ENCODE measurements at places on chromosomes 5 and 9.
A peak's percentile ranks its signal among the peaks of the same experiment; 100 is the strongest.

- no peak for DNase-seq
Observed at GRCh38 chr5:78289911-78290310, 4.6 kb downstream of the AP3B1 start.

DNA sequence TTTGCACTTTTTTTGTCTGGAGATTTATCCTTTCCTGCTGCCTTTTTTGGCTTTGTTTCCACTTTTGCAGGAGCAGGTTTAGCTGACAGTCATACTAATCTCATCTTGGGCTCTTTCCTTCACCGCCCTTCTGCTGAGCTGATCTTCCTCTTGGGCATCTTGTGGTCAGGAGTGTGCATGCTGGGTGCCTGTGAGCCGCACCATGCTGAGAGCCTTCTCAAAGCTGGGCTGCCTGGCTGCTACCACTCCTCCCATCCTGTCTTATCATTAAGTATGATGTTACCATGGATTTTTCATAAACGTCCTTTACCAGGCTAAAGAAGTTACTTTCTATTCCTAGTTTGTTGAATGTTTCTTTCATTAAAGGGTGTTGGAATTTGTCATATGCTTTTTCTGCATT is 49.5 kb upstream of the MCCC2 start:
- DNase-seq = no peak

DNA sequence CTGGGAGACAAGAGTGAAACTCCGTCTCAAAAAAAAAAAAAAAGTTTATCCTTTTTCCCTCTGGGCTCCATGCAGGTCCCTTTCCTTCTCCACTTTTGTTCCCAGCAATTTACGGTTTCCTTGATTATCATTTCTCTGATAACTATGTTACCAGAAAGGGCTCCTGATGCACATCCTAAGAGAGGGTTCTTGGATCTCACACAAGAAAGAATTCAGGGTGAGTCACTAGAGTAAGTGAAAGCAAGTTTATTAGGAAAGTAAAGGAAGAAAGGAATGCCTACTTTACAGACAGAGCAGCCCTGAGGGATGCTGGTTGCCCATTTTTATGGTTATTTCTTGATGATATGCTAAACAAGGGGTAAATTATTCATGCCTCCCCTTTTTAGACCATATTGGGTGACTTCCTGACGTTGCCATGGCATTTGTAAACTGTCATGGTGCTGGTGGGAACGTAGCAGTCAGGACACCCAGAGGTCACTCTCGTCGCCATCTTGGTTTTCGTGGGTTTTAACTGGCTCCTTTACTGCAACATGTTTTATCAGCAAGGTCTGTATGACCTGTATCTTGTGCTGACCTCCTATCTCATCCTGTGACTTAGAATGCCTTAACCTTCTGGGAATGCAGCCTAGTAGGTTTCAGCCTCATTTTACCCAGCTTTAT is 13.5 kb upstream of the MELK start:
- peak; percentile 44 for DNase-seq

- DNase-seq = peak; percentile 4
Observed at GRCh38 chr9:79573412-79573923, 1.7 kb downstream of the TLE4 start.

DNA sequence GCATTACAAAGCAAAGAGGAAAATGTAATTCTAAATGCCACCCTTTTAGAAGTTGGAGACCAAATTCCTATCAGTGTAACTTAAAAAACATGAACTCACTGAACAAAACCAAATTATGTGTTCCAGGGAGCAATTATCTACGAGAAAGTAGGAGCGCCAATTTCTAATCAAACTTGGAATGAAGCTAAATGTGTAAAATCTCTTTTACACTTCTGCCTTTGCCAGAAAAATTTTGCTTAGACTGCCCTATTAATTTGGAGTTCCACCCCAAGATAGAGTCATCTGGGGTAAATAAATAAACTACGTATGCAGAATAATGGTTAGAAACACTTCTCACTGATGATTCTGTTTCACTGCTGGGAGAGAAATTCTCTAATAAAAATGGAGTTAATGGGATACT is 825.6 kb downstream of the MTRR start:
- no peak for DNase-seq

DNA sequence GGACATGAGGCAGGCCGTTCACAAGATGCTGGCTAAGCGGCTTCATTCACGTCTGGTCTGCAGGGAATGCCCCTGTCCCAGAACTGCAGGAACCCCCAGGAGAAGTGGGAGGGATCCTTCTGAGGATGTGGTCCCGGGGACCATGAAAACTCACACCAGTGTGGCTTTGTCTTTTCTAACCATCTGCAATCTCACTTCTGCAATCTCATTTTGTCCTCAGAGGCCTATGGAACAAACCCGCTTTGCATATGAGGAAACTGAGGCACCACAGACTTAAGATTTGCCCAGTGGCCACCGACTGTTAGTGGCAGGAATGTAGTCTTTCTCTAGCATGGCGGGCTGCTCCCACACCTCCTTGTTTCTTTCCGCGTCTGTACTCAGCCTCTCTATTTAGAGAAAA is 6.9 kb downstream of the CXCL14 start:
- no peak for DNase-seq

GRCh38 chr5:231661-232060 is 13.5 kb downstream of the SDHA start:
- no peak for DNase-seq

DNA sequence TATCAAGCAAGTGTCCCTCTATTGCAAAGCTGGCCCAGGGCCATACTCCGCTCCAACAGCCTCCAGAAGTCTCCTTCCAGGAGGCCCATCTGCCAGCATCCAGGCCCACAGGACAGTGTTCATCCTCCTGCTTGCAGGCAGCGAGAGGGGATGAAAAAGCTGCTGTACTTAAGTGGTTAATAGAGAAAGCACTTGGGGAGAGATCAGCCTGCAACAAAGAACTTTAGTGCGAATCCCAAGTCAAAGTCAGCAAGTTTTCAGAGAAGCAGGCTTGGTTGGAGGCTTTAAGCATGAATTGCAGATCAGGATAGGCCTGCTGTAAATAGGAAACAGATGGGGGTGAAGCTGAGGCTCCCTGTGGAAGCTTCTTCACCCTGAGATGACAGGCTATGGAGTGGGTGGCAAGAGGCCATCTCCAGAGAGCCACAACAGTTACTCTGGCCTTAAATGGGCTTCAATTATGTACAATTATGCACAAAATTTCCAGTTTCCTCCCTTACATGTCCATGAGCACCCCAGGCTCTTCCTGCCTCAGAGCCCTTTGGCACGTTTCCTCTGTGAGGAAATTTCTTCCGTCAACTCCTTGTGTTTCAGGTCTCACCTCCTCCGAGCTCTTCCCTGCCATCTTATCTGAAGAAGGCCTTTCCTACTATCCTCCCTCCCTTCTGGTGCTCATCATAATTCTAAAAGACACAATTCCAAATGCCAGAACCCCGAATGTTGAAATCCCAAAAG is 98.0 kb upstream of the NR3C1 start:
- DNase-seq = peak; percentile 71

DNA sequence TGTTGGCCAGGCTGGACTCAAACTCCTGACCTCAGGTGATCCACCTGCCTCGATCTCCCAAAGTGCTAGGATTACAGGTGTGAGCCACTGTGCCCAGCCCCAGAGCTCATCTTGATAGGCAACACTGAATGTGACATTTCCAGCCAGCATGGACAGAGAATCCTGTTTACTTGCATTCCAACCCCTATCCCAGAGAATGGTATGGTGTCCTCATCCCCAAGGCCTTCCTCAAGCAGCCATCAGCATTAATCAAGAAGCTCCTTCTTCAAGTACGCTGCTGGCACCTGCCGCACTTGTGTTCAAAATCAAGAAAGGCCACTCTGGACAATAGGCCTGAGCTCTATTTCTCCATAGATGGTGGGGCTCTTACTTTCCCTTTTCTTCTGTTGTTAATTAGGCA is 40.2 kb downstream of the STARD4 start:
- DNase-seq = no peak

- DNase-seq = no peak
Observed at GRCh38 chr5:102528600-102528999, 29.8 kb upstream of the SLCO6A1 start.

GRCh38 chr9:69307446-69308205 is 17.4 kb upstream of the ENTREP1 start:
- DNase-seq = peak; percentile 73

DNA sequence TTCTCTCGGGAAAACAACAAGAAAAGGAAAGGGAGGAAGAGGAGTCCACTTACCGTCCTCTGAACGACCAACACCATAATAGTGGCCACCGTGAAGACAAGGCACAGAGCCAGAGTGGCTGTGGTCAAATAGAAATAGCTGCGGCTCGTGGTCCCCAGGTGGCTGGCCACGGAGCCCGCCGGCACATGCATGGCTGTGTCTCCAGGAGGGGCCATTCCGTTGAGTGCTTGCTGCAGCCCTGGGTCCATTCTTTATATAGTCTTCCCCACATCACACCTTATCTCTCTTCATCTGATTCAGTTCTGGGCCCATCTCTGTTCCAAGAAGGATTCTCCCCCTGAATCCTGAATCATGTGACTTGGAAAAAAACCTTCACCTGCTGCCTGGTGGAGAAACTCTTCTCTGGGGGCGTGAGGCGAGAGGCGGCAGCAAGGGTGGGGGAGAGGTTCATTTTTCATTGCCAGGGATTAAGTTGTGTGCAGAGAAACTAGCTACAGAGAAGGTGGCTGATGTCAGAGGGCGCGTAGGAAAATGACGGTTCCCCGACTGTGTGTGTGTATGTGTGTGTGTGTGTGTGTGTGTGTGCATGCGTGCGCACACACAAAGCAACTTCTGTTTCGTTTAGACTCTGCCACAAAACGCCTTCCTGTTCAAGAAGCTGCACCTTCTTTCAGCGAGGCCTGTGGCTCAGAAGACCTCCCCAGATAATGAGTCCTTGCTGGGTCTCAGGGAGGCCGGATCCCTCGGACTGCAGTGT is at the start of gene TNFSF8:
TNFSF8 (minus strand) TSS at position 536 of the 757 bp plus-strand sequence; CDS start at position 248, 288 bp downstream.
- no peak for DNase-seq

- peak; percentile 35 for DNase-seq
Observed at GRCh38 chr5:168153876-168154270, 137.6 kb upstream of the WWC1 start.

- no peak for DNase-seq
Observed at GRCh38 chr5:138946241-138946623, 71.1 kb upstream of the LRRTM2 start.

GRCh38 chr5:1815071-1815786 is 14.0 kb downstream of the NDUFS6 start:
- no peak for DNase-seq

DNA sequence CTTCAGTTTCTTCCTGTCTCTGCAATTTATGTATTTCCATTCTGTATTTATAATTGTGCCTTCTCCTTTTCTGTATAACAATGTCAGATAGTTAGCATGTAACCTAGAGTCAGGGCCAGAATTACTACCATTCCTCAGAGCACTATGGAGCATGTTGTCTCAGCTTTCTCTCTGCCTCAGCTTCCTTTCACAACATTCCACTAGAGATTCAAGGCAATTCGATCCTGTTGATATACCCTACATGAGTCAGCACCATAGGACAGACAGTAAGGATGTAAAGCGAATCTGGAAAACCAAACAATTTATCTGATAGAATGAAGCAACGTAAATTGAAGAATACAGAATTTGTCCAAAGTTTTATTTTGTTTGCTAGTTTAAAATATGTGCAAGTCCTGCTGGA is 728.3 kb upstream of the SEMA6A start:
- DNase-seq = peak; percentile 35

DNA sequence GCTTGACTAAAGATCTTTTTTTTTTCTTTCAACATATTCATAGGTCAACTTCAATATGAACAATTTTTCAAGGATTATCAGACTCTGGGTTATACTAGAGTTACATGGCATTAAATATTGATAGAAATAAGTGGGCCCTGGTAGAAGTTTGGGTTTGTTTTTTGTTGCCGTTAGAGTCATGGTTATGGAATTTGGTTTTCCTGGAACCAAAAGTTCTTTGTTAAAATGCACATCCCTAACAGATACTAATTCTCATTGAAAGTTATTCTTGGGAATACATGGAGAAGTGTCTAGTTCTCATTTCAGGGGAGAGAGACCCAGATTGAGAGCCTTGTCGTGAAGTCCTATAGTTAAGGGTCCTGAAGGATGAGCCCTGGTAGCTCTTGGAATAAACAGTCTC is 124.9 kb downstream of the FGF1 start:
- no peak for DNase-seq

- DNase-seq = peak; percentile 94
Observed at GRCh38 chr5:39014561-39014960, 59.6 kb downstream of the RICTOR start.

- no peak for DNase-seq
Observed at GRCh38 chr5:131481569-131481968, 153.5 kb downstream of the RAPGEF6 start.

DNA sequence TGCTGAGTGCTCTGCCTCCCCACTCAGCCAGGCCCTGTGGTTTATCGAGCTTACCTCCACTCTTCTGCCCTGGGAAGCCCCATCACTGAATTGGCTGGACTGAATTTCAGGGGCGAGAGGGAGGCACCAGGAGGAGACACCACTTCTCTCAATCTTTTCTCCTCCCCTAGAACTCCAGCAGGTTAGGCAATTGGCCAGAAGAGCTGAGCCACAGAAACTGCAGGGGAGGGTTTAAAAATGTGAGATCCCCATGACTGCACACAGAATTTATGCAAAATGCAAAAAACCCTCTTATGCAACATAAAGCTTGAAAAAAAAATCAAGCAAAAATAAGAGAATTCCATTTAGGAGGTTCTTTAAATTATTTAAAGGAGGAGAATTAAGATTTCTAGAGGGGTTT is 29.9 kb downstream of the TUT7 start:
- peak; percentile 69 for DNase-seq

- no peak for DNase-seq
Observed at GRCh38 chr5:120982351-120982750, 518.3 kb downstream of the PRR16 start.

DNA sequence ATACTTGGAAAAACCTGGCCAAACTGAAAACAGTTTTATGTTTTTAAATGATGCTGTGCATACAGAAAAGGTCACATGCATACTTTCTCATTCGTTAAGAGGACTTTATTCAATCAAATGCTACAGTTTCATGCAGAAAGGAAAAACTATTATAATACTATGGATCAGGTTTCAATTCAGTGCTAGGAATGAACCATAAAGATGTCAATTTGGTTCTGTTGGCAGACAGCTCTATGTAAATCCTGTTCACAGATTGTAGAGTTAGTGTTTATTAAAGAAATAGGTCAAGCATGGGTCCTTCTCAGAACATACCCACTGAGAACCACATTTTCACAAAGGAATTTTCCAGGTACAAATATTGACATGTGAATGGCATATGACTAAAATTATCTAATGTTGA is 57.1 kb downstream of the RETREG1 start:
- DNase-seq = no peak

DNA sequence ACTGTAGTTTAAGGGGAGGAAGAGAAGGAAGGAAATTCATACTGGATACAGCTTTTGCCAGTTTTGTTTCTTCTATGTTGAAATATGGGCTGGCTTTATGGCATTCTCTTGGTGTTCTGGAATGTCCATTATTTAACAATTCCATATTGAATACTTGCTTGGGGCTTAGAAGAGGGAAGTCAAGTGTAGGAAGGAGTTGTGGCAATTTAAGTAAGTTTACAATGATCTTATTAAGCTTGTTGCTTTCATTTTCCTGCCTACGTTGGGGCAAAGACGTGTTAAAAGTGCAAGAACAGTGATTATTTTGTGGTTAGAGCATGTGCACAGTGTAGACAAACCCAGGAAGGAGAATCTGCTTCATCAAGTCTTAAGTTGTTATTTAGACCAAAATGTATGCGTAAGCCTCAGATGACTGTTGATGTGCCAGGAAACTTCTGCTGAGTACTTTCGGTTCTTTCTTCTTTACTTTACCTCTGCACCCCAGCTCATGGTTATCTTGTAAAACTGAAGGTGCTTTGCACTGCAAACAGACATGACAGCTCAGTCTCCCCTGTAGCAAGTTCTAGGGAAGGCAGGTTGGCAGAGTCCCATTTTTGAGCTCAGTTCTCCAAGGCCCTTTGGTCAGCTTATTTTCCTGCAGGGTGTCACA is 75.8 kb downstream of the F2RL2 start:
- no peak for DNase-seq

All from fibroblast of skin of right quadriceps (primary cell).